ENCODE measurements at places on chromosomes 12 and 14. TPM values are rescaled to one million over a fixed set of nuclear protein-coding genes. Genes with fewer than 3 reads are reported as not detected.

GRCh38 chr12:54350743-54351142, 13.5 kb downstream of the GPR84 start:
- no peak for DNase-seq

Gene KRT76
- polyA plus RNA-seq = not detected

DNA sequence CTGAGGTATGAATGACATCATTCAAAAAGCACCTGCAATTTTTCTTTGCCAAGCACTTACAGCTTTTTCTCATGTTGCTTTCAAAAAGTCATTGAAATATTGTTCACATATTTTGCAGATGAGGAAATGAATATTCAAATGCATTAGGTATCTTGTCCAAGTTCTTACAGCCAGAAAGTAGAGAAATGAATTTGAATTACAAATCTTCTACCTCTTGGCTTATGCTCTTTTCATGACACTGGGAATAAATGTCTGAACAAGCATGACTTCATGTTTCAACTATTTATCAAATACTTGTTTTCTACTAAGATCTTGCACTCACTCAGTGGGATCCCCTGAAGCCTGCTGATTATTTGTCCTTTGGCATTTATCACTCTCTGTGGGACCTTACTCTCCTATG, 267.2 kb upstream of the BTG1 start:
- DNase-seq = no peak

Gene SYT1
- 4.6 TPM for polyA plus RNA-seq

DNA sequence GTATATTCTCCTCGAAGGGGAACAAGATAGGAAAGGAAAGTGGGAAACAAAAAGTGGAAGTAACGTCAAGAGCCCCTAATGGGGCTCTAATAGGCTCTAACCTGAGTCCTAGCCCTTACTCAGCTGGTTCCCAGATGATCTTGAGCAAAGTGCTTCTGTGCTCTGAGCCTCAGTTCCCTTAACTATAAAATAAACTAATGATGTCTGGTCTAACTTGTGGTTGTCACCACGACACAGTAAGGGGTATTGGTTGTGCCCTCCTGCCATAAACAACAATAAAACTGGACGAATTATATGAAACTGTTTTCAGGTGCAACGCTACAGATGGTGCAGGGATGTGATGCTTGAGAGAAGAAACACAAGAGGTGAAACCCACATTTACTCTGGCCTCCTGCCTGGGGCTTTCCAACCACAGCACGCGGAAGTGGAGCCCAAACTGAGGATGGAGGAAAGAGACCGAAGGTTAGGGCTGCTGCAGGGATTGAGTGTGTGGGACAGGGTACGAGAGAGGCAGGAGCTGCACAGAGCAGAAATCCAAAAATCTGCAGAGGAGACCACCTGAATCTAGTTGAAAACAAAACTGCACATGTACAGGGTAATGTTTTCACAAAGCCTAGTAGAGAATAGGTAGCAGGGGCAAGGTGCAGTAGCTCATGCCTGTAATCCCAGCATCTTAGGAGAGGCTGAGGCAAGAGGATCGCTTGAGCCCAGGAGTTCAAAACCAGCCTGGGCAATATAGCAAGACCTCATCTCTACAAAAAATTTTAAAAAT, 45.6 kb upstream of the BCL2L14 start:
- DNase-seq = no peak
